Esophagus mucosa (tissue), 1 donor: ENCODE measurements at places on chromosomes 13 and 19. TPM values are rescaled to one million over a fixed set of nuclear protein-coding genes. Genes with fewer than 3 reads are reported as not detected.

DNA sequence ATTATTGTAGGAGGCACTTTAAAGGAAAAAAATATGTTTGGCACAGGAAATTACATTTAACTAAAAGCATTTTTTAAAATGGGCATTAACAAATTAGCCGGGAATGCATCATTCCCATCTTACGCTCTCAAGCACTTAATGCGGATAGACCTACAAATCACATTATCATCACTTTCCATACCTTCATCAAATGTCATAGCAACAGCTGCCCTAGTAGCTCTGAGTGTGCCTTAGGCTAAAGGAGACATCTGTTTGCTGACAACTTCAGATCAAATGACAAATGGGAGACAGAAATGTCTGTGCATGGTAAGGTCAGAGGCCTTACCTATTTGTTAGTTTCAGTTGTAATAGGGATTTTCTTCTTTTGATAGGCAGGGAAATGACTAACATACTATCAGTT is 773.2 kb upstream of the SLC10A2 start:
- no peak for ATAC-seq

Gene C1QTNF9B
- total RNA-seq, result not detected

Gene ZNF534
- total RNA-seq, result not detected

Gene GFY
- not detected for total RNA-seq

Gene FBXO27
- total RNA-seq, result 41.9 TPM

- no peak for ATAC-seq
Measured at GRCh38 chr19:45152504-45153338, 8.1 kb downstream of the NKPD1 start.

Gene ZNF439
- 0.84 TPM for total RNA-seq

Gene C19orf33
- 272 TPM for total RNA-seq

- ATAC-seq, result no peak
Measured at GRCh38 chr13:74987124-74987690, 494.8 kb downstream of the TBC1D4 start.
